ENCODE measurements at places on chromosomes 2 and 18. TPM values are rescaled to one million over a fixed set of nuclear protein-coding genes. Genes with fewer than 3 reads are reported as not detected.

The EFHD1 gene
- total RNA-seq = 0.22 TPM

The PROC gene
- total RNA-seq = 0.13 TPM

The ANKRD44 gene
- 142 TPM for total RNA-seq

DNA sequence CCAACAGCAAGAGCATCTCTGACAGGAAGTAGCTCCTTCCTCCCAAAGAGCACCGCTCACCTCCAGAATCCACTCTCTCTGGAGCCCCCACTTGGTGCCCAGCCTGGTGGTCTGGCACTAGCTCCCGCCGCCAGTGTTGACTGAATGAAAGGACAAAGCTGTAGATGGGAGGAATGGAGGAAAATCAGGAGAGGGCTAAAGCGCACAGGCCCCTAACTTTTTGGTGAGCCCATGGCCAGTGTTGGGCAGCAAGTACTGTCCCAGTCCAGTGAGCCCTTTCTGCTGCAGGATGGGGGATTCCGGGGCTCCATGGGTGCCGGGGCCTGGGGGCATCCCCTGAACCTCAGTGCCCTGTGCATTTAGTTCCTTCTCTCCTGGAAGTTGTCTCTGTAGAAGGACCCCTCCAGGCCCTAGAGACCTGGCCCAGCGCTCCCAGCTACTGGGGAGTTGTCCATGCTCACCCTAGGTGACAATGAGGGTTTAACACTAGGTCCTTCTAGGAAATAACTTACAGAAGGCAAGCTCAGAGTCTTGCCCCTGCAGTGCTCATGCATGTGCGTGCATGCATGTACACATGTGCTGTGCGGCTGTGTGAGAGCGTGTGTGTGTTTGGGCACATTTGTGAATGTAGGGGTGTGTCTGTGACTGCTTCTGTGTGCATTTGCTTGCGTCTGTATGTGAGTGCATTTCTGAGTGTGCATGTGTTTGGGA, 33.6 kb downstream of the GLI2 start:
- no peak for DNase-seq

DNA sequence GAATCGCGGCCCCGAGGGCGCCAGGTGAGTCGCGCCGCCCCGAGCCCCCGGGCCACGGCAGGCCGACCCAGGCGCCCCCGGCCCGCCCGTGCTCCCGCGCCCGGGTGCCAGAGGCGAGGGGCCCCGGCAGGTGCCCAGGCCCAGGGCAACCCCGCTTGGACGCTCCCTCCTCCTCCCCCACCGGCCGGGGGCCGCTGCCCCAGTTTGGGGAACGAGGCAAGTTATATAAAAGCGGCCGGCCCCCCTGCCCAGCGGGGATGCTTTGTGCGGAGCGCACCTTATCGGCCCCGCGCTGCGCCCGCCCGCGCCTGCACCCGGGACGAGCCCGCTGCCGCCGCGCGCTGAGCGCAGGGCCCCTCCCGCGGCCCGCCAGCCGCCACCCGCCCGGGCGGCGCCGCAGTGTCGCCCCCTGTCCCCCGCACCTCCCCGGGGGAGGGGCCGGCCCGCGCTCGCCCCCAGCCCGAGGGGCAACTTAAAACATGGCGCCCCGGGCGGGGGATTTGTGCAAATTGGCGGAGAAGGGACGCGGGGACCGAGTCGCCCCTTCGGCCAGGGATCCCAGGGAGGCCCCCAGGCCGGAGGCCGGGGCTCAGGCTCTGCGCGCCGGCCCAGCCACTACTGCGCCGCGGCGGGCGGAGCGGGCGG, 639 bp downstream of the EPB41L3 start:
- no peak for DNase-seq
